HS-27A (cell line): ENCODE measurements at places on chromosomes 16 and 17.

- DNase-seq, result no peak
These were observed 99.2 kb upstream of the KCNJ16 start for GRCh38 chr17:69975808-69976207.

DNA sequence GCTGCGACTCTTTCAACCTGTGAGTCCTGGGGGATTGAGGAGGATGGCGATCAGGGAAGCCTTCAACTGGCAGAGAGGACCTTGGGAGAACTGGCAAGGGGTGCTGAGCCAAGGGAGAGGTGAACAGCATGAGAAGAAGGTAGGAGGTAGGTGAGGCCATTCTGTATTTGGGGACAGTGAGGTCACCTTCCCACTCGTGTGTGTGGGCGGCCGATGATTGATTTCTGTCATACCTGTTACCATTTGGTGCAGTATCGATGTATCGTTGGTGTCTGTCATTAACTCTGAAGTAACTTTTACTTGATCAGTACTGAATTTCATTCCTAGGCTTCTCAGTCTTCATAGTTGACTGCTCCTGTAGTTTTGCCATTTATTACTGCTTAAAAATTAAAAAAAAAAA, 3.8 kb downstream of the ARSG start:
- no peak for DNase-seq

DNA sequence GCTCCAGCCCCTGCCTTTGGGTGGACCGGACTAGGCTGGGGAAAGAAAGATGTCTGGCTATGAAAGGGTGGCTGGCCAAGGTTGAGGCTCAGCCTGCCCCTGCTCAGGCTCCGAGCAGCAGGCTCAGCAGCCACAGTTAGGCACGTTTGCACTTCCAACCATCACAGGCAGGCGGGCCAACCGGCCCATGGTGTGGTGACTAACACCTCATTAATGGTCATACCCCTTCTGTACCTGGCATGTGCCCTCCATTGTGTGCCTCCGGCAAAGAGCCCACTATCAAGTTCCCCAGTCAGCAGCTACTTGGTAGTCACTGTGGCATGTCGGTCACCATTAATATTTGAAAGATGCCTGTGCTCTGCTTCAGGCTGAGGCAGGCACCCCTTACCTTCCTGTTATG, 6.7 kb downstream of the TBC1D24 start:
- DNase-seq, result no peak

- no peak for DNase-seq
These were observed 22.5 kb downstream of the CCR7 start for GRCh38 chr17:40542558-40543411.

DNA sequence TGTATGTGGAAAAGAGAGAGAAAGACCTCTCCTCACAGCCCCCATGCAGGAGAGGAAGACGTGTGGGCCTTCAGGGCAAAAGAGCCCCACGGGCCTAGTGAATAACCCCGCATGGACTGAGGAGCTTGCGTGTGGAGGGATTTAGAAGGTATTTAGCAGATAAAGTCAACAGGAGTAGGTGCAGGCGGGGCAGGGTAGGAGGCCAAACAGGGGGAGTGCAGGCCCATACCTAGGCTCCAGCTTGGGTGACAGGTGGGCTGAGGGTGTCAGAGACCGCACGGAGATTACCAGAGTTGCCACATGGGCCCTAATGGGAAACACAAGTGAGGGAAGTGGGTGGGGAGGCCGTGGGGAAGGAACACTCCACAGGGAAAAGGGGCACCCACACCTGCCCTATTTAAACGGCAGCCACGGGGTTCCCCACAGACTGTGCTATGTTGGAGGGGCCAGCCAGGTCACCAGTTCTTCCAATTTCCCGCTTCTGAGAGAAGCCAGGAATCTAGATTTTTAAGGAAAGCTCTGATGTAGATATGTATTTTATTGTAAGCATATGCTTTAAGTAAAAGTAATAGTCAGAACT, 8.2 kb upstream of the CNGB1 start:
- no peak for DNase-seq

- no peak for DNase-seq
These were observed 9.0 kb downstream of the RHBDL3 start for GRCh38 chr17:32274643-32275042.

DNA sequence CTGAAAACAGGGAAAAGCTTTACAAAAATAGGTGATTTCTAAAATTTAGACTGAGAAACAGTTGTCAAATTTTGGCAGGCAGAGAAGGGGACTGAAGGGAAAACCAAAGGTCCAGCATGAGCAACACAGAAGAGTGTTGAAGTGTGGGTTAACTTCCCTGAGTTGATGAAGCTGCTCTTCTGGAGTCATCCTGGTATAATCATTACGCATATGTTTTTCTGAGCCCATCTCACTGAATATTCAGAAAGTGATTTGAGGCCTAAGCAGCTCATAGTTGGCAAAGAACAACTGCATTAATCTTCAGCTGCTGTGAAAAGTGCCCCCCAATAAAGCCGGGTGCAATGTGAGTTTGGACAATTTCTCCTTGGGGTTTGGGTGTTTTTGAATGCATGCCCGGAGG, 115.0 kb upstream of the RBBP6 start:
- no peak for DNase-seq

DNA sequence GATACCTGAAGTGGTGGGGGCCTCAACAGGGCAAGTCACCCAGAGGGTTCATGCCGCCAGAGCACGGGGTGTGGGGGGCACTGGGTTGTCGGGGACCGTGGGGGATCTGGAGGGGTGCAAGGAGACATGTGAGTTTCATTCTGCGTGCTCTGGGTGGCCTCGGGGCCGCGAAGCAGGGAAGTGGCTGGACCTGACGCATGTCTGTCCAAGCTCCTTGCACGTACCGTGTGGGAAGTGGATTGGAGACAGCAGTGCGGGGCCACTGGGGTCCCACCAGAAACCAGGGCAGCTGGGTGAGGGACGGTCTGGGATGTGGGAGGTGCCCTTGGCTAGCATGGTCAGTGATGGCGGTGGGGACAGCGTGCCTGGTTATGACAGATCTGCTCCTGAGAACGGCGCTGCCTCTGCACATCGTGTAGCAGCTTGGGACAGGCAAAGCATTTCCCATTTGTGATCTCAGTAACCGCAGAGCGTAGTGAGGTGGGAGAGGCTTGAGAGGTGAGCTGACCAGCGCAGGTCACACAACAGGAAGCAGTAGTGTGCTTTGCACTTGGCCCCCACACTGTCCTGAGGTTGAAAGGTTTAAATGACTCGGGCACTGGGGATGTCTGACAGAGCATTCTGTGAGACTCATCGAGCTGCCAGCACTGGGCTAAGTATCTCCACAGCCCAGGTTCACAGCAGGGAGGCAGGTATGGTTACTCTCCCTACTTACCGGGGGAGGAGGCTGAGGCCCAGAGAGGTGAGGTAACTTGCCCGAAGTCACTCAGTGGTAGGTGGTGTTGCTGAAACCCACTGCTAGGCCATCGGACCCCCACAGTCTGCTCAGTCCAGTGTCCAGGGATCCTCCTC, 114.4 kb downstream of the SOCS1 start:
- no peak for DNase-seq
